SK-N-MC (cell line): ENCODE measurements at places on chromosomes 12 and 14.

DNA sequence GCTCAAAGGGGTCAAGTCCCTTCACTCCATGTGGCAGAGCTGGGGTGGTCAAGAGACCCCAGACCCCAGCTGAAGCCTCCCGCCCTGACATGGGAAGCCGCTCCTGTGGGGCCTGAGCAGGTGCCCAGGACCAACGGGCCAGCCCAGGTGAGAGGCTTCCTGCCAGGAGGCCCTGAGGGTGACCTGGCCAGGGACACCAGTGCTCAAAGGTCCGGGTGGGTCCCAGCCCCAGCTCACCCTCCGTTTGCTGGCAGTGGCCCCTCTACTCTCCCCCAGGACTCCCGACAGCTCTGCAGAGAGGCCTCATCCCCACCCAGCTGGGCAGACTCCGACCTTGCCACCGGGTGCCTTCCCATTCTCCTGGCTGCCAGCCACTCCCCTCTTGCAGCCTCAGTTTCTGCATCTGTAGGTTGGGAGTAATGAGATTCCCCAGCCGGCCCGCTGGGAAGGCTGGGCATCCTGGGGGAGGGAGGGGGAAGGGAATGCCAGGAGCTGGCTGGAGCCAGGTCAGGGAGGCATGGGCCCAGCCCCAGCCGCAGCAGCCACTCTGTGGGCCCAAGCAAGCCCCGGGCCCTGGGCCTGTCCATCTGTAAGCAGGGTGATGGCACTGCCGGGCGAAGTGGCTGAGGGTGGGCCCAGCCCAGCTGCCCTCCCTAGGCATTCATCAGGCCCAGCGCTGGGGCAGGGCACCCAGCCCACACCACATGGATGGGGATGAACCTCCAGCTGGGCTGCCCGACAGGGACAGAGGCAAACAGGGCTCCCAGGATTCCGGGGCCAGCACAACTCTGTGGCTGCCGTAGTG, 10.3 kb upstream of the INF2 start:
- no peak for DNase-seq

DNA sequence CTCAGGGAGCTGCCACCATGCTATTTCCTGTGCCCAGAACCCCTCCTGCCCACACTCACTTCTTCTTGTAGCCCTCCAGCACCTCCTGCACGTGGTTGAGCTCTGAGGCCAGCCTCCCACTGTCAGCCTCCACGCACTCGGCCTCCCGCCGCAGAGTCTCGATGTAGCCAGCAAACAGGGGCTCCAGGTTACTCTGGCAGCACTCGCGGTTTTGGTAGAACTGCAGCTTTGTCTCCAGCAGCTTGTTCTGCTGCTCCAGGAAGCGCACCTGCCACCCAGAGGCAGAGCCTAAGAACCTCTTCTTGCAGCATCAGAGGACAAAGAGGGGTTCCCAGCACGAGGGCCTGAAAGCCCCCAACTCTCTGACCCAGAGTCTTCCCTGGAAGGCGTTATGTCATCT, 2.1 kb downstream of the KRT83 start:
- DNase-seq: no peak

- DNase-seq: no peak
Measured at GRCh38 chr14:105588236-105588860, 62.0 kb downstream of the TMEM121 start.

- DNase-seq: no peak
Measured at GRCh38 chr14:55103005-55103640, 25.9 kb upstream of the LGALS3 start.

DNA sequence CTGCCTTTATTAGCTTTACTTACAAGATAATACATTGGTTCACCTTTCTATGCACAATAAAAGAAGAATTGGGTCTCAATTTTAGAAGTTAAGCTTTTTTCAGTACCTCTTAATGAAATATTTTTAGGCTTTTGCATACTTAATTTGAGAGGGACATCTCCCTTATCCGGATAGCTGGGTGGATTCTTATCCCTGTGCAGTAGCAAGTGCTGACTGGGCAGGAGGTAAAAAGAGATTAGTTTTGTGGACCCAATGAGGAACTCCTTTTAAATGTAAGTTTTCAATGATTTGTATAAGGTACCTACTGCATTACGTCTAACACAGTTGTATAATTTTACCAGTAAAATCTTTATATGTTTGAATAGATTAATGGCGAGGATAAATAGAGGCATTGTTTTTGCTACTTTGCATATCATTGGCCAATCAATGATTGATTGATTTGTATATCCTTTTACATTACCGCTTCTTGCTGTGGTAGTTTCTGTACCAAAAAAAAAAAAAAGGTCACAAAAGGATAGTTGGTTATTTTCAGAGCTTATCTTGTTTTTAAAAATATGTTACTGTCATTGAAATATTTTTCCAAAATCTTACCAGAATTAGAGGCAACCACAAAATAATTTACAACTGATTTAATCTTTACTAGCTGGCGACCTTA, 2.2 kb downstream of the CPSF6 start:
- DNase-seq: no peak

DNA sequence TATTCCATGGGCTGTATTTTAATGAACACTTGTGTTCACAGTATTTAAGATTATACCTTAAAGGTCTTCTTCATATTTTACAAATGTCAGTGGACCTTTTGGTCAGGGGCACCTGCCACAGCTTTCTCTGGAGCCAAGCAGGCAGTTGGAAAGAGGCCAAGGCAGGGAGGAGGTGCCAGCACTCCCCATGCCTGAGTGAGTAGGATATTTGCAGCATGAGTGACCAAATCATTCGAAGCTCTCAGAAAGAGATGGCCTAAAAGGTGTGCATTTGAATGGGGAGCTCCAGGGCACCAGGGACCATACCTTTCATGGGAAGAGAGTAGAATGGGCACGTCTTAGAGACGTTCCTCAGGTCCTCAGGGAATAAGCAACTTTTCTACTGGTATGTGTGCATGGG, 121.6 kb downstream of the GPR135 start:
- no peak for DNase-seq

GRCh38 chr12:125395583-125396215, 330.5 kb downstream of the AACS start:
- no peak for DNase-seq

DNA sequence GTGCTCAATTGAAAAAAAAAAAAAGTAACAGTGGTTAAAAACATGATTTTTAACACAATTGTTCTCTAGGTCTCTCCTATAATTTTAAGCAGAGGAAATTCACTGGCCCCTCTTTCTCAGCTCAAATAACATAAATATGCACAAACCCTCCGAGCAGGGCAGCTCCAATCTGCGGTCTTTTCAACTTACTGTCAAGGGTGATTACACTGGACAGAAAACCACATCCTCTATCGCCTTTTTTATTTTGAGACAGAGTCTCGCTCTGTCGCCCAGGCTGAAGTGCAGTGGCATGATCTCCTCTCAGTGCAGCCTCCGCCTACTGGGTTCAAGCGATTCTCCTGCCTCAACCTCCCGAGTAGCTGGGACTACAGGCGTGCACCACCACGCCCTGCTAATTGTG, 16.5 kb upstream of the GABARAPL1 start:
- no peak for DNase-seq

DNA sequence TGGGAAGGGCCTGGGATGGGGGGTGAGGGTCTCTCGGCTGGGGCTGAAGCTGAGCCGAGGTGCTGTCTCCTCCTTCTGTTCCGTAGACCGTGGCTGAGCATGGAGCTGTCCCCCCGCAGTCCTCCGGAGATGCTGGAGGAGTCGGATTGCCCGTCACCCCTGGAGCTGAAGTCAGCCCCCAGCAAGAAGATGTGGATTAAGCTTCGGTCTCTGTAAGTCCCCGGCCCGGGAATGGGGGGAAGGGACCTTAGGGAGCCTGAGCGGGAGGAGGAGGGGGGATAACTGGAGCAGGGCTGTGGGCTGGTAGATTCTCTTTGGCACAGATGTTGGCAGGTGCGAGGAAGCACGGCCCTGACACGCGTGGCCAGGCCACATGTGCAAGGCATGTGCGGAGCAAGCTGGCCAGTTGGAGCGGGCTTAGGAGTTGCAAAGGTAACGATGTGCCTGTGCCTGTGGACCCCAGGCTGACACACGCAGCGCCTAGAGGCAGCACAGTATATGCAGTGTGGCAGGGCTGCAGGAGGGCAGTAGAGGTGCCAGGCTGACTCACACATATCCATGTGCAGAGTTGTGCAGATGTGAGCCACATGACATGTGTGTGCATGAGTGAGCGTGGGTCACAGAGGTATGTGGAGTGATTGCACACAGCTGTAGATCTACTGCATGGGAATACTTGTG, 512 bp downstream of the PDE1B start:
- DNase-seq: no peak

DNA sequence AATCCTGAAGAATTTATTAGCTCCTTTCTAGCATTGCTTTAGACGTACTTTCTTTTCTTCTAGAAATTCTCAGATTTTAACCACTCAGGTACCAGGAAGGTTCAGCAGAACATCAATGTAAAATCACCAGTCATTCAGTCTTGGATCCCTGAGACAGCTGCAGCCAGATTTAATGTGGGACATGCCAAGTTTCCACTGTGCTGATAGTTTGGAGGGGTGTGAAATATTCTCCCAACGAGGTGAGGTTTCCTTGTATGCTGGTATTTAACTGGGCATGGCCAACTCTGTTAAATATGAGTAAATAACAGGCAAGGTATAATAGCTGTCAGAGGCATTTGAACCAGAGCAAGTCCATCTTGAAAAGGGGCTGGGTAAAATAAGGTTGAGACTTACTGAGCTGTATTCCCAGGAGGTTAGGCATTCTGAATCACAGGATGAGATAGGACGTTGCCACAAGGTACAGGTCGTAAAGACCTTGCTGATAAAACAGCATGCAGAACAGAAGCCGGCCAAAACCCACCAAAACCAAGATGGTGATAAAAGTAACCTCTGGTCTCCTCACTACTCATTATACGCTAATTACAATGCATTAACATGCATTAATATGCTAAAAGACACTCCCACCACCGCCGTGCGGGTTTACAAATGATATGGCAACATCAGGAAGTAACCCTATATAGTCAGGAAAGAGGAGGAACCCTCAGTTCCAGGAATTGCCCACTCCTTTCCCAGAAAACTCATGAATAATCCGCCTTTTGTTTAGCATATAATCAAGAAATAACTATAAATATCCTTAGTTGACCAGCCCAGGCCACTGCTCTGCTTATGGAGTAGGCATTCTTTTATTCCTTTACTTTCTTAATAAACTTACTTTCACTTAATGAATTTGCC, 75.2 kb upstream of the RASSF8 start:
- no peak for DNase-seq

GRCh38 chr12:88884600-88884999, 304.3 kb upstream of the KITLG start:
- DNase-seq: no peak

GRCh38 chr12:14981049-14981448, 8.2 kb downstream of the PDE6H start:
- no peak for DNase-seq

DNA sequence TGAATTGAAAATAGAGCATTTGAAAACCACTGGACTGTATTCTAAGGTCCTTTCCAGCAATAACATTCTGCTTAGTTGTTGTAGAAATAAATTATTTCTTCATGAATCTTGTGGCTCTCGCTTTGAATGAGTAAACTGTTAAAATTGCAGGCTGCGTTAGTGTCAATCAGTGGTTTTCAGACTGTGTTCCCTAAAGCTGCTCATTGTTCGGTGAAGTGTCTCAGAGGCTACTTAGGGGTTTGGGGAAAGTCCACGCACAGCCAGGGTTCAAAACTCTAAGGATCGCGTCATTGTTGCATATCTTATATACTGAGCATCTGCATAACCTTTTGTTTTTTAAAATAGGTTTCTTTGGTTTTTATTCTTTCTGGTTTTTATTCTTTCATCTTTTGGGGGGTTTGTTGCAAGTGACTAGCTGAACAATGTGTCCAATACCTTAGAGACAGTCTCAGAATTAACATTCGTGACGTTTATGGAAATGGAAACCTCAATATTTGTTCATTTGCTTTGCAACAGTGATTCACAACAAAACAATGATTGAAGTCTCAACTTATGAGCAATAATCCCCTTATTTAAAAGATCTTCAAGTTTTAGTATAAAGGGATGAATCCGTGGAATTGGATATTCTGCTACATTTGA, 108.1 kb downstream of the TTLL5 start:
- no peak for DNase-seq
